Activated naive CD4-positive, alpha-beta T cell (primary cell): ENCODE measurements at places on chromosomes 11 and 22.

DNA sequence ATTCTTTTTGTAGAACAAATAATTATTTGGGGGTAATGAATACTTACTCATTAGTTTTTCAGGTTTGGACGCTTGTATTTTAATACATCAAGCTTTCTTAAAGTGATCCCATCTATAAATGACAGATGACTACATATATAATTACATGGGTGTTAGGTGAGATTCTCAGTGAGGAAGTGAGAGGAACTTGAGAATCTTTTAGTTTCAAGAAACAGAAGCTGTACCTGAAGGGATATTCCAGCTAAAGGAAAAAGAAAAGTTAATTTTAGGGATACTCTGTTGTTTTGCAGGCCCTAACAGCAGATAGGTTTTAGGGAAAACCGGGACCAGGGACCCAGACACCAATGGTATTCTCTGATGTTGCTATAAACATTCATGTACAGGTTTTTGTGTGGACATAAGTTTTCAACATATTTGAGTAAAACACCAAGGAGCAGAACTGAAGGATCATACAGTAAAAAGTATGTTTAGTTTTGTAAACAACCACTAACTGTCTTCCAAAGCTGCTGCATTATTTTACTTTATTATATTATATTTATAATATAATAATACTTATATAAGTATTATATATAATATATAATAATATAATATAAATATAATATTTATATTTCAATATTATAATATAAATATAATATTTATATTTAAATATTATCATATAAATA lies 24.1 kb upstream of the PHOX2A start:
- no peak for DNase-seq

DNA sequence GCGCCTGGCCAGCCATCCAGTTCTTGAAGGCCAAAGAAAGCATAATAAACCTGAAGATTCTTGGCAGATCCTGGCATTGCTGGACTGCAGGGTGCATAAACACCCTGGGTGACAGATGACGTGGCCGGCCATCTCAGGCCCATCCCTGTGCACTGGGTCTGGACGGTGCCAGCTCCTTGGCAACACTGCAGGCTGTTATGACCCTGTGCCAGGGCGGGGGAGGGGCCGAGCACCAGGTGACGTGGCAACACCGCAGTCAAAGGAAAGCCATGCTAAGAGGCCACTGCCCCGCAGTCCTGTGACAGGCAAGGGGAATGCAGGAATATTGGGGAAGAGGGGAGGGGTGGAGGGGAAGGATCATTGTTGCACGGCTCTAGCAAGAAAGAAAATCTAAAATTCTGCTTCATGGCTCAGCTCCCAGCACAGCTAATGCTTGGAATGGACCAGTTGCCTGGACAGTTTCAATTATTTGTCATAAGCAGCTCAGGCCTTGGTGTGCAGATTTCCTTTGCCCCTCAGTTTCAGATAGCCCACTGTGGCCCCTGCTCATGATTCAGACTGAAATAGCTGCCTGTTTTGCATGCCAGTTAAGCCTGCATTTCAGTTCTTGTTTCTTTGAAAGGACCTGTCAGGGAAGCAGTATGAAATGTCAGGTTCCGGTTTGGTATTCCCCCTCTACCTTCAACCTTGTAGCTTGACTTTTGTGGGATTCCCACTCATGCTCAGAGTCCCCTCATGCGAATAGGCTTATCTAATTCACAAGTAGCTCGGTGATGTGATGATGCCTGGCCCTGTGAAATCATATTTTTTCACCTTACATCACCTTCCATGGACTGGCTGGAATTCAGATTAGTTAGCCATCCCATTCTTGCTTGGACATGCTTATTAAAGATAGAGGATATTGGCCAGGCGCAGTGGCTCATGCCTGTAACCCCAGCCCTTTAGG lies 29.7 kb upstream of the DDX6 start:
- no peak for DNase-seq

DNA sequence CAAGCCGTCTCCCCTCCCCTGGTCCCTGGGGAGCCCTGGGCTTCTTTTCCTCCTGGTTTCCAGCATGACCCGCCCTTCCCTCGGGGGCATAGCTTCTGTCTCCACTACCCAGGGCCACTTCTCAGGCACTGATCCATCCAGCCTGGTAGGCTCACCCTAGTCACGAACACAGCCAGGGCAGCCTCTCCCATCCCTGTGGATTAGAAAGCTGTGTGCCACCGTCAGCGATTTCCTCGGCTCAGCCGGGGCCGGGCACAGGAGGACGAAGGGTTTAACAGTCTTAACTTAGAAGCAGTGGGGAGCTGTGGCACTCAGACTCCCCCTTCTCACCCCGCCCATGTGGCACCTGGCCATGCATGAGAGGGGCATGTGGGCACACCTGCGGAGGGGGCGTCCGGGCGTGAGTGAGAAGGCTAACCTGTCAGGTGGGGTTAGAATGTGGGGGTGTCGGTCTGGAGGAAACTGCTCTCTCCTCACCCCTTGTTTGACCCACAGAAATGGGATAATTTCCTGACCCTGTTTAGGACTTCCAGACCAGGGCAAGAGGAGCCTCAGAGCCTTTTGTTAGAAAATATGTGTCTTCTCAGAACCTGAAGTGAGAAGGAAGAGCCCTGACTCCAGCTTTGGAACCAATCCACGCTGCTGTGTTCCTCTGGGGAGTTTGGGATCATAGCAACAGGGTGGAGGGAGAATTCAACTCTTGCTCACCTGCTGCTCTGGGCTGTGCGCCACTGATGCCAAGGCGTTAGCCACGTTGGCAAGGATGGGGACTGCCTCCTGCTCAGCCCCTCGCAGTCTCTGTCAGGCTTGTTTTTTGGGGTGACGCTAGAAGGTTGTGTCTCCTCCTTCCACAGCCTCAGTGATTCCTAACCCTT lies 14.6 kb downstream of the GLB1L2 start:
- DNase-seq = no peak

- no peak for DNase-seq
Measured at GRCh38 chr11:78179459-78180071, 8.9 kb downstream of the KCTD21 start.

- no peak for DNase-seq
Measured at GRCh38 chr22:50526834-50527801, 1.7 kb upstream of the SCO2 start.

GRCh38 chr11:1745701-1746320 lies 4.6 kb downstream of the IFITM10 start:
- DNase-seq = no peak

- no peak for DNase-seq
Measured at GRCh38 chr11:116657842-116658825, 114.7 kb downstream of the BUD13 start.

- no peak for DNase-seq
Measured at GRCh38 chr11:16999116-16999515, 15.1 kb downstream of the PLEKHA7 start.

- no peak for DNase-seq
Measured at GRCh38 chr22:25023879-25024278, 71.4 kb downstream of the KIAA1671 start.

- DNase-seq = no peak
Measured at GRCh38 chr11:62103986-62104385, 19.8 kb upstream of the INCENP start.

GRCh38 chr11:96299155-96299888 lies 43.7 kb downstream of the MAML2 start:
- no peak for DNase-seq

GRCh38 chr22:26822313-26822712 lies 164.9 kb downstream of the MIAT start:
- no peak for DNase-seq

GRCh38 chr11:1199241-1199750 lies 23.6 kb upstream of the MUC5B start:
- no peak for DNase-seq

DNA sequence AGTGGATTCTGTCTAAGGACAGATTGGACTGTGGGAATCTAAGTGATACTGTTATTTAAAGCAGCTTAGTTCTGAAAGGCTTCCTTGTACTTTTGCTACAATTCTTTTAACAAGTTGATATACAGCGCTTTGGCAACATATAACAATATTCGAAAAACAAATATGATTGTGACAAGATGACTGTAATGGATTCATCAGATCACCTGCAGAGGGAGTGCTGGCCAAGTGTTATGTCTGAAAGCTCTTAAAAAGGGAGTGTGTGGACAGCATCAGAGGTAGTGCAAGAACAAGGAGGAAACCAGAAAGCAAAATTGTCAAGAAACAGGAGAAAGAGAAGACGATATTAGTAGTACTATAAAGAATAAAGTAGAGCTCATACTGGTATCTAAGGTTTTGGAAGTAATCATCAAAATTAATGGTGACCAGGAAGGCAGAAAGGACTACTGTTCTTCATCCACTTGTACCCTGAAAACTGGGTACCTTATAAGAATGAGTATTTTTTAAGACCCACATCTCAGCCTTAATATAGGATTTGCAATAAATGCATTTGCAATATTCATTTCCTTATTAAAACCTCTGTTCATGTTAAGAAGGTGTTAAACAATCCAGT lies 1112.0 kb upstream of the CCDC90B start:
- DNase-seq = no peak

DNA sequence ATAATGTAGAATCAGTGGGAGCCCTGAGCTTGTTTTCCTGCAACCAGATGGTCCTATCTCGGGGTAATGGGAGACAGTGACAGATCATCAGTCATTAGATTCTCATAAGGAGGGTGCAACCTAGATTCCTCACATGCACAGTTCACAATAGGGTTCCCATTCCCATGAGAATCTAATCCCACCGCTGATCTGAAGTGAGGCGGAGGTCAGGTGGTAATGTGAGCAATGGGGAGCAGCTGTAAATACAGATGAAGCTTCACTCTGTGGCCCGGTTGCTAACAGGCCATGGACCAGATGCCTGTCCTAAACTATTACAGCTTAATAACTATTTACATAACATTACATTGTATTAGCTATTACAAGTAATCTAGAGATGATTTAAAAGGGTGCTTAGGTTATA lies 17.0 kb downstream of the DIXDC1 start:
- no peak for DNase-seq

GRCh38 chr11:46307369-46307768 lies 29.9 kb downstream of the CREB3L1 start:
- no peak for DNase-seq

DNA sequence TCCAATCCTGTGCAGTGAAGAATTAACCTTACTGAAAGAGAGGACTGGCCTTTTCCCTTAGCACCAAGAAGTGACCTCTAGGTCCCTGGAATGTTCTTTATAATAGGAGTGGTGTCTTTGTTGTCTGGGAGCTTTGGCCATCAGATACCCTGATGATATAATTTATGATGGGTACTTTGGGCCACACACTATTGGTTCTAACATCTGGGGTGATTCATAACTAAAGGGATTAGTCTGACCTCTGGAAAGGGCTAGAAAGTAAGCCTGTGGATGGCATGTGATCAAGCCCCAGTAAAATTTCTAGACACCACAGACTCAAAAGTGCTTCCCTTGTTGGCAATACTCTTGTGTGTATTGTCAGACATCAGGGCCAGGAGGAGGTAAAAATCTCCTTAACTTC lies 891.2 kb downstream of the KCNA4 start:
- DNase-seq = no peak

DNA sequence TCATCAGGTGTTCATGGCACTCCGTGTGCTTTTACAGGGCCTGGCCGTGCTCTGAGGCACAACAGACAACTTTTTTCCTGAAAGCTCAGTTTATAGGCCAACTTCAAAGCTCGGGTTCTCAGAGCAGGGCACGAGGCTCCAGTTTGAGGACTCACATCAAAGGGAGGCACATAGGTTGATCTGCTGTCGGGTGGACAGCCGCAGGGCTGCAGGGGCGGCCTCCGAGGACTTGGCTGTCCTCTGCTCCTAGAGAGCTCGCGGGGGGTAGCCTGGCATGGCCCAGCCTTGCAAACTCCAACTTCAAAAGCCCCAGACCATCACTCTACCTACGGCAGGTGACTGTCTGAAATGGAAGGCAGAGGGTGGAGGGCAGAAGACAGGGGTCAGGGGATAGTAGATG lies 31.6 kb downstream of the C11orf58 start:
- DNase-seq = no peak

DNA sequence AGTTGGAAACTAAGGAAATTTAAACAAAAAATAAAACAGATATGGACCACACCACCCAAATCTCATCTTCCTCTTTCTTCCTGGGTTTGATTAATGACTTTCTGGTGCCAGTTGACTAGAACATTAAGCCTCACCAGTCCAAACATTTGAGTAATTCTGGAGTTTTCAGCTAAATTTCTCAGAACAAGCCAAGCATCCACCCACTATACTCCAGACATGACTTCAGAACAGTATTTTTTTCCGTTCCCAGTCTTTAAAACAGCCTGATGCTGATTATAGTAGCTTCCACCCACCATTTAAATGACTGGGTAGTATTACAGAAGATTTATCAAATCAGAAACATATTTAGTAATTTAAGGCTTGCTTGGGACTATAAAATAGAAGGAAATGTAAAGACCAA lies 230.9 kb upstream of the UBASH3B start:
- no peak for DNase-seq
